ENCODE measurements at places on chromosomes 13 and 19. TPM values are rescaled to one million over a fixed set of nuclear protein-coding genes. Genes with fewer than 3 reads are reported as not detected.

DNA sequence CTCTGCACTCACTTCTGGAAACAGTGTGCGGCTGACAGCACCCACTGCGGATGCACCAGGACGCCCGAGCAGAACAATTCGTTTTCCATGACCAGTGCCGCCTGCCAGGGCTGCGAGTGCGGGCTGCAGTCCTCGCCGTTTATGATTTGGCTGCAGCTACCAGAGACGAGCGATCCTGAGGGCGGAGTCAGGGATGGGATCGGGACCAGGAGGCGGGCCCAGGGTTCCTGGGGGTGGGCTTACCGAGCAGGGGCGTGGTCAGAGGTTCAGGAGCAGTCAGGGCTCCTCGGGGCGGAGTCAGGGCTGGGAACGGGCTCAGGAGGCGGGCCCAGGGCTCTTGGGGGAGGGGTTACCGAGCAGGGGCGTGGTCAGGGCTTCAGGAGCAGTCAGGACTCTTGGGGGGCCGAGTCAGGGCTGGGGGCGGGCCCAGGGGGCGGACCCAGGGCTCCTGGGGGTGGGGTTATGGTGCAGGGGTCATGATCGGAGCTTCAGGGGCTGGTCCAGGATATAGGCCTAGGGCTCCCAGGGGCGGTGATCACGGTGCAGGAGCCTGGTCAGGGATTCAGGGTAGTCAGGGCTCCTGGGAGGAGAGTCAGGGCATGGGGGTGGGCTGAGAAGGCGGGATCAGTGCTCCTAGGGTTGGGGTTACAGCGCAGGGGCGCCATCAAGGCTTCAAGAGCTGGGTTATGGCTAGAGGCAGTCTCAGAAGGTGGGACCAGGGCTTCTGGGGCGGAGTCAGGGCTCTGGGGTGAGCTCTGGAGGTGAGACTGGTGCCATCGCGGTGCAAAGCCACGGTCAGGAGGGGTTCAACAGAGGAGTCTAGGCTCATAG, 1.7 kb downstream of the KLK4 start:
- H3K27me3 ChIP-seq = peaks cover 20% of the 10 kb centered on the region
- H3K27ac ChIP-seq = no peak overlapping the region
- no peaks in the 10 kb centered on the region for H3K4me1 ChIP-seq
- peak overlapping the region; percentile 38 for H3K4me3 ChIP-seq
- H3K36me3 ChIP-seq = no peaks in the 10 kb centered on the region

GRCh38 chr19:47741544-47742140, 3.7 kb upstream of the NOP53 start:
- H3K36me3 ChIP-seq = no peaks in the 10 kb centered on the region
- peaks cover 8% of the 10 kb centered on the region for H3K4me1 ChIP-seq
- no peak overlapping the region for H3K4me3 ChIP-seq
- no peak for DNase-seq
- no peak overlapping the region for H3K27ac ChIP-seq

Gene OVOL3
- polyA plus RNA-seq = 0.45 TPM

Gene RASGRP4
- polyA plus RNA-seq = 3.1 TPM

All from H1 (cell line).